ENCODE measurements at places on chromosomes 5 and 9.

- no peak for DNase-seq
Measured at GRCh38 chr5:89071941-89072331, 189.0 kb upstream of the MEF2C start.

DNA sequence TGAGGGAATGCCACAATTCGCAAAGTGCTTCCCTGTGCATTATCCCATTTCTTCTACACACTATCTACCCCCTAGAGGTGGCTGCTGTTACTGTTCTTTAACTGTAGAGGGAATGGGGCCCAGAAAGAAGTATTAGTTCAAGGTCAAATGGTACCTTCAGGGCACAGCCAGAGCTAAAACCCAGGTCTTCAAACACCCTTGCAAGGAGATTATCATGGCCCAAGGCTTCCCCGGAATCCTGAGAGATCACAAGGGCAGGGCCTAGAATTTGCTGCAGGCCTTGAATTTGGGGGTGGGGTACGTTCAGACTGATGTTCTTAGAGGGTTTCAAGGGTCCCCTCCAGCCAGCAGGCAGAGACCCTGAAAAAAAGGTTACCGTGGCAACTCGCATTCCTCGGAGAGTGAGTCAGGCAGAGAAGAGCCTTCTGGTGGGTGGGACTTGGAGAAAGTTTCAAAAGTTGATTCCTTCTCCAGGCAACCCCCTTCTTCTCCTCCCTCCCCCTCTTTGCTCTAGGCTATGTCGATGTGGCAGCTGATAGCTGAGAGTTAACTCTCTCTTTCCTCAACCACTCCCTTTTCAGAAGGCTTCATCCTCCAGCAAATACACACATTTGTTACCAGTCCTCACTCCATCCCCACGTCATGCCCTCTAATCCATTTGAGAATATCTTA is 1.9 kb downstream of the SPARC start:
- DNase-seq, result no peak

DNA sequence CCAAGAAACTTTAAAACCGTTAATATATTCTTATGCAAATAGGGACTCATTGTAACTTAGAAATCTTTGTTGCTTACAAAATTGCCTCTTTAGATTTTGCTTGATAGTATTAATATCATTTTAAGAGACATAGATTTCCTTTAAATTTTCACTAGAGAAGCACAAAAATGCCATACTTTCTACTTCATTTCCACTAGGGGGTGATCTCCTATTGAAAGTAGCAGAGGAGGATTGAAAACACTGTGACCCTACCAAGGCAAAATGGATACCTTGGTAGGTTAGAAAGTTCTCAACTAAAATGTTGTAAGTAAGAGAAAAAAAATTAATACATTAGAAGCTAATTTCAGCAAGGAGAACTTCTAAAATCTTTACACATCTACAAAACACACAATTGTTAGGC is 204.9 kb downstream of the CHSY3 start:
- DNase-seq, result no peak

- DNase-seq, result no peak
Measured at GRCh38 chr9:16719921-16720320, 150.5 kb downstream of the BNC2 start.

DNA sequence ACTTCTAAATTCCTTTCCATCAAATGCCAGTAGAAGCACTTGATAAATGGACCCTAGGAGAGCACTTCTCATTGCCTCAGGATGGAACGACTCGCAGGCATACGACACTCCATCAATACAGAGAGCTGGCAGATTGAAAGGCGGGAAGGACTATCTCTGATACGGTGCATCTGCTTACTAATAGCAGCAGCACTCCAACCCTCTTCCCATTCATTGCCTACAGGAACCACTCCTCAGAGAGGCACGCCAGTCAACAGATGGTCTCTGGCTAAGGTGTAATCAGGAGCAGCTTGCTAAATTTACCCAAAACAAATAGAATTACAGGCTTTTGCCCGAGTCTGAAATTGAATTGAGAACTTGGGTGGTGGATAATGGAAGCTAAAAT is 168.1 kb downstream of the EFNA5 start:
- no peak for DNase-seq

DNA sequence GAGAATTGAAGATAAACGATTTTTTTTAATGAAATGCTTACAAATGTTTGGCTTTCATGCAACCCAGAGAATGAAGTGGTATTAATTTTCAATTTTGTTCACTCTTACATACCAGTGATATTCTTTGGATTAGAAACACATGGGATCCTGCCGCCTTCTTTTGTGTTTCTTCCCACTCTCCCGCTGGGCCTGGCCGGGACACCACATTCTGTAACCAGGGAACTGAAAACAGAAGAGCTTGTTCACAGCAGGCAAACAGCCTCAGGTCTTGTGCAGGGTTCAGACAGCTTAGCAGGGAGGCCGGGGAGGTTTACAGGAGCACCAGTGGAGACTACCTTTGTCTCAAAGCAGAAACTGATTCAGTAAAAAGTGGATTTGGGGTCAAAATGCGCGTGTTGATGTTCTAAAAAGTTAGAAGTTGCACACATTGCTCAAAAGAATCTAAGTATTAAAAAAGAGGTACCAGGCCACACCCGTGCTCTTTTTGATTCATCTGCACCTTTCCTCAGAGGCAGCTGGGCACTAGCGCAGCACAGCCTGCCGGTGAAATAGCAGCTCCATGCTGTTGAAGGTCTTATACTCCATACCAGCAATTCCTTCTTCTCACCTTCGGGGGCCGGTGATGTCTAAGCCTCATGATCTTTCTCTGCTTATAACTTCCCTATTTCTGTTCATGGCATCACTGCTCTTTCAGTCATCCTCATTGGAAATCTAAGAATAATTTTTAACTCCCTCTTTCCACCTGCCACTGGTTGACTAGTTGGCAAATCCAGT is 67.1 kb downstream of the GRAMD2B start:
- no peak for DNase-seq

- DNase-seq, result no peak
Measured at GRCh38 chr5:74594137-74595040, 46.1 kb downstream of the ENC1 start.

GRCh38 chr5:144915452-144915851 is 744.8 kb downstream of the KCTD16 start:
- no peak for DNase-seq

GRCh38 chr9:23556459-23556858 is 269.6 kb downstream of the ELAVL2 start:
- DNase-seq, result no peak

- DNase-seq, result no peak
Measured at GRCh38 chr5:162497455-162497854, 429.9 kb downstream of the GABRG2 start.
